Right ventricle myocardium inferior (tissue), 1 donor: ENCODE measurements at places on chromosomes 2 and 18. TPM values are rescaled to one million over a fixed set of nuclear protein-coding genes. Genes with fewer than 3 reads are reported as not detected.

DNA sequence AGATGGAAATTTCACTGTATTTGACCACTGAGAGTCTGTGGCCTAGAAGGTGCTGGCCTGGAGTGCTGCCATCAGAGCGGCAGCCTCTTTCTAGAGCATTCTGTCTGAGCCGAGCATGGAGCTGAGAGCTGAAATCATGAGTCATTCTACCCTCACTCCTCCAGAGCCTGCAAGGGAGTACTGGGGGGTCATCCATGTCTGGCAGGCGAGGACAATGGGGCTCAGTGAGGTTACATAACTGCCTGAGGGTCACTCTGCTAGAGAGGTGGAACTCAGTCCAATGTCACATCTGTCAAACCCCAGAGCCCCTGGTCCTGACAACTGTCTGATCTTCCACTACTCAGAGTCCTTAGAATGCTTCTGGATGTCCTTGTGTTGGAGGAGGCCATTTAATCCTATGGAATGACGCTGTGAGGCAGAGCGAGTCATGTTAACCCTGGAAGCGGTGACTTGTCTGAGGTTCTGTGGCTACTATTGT lies 65.3 kb downstream of the HAUS1 start:
- no peak for DNase-seq

DNA sequence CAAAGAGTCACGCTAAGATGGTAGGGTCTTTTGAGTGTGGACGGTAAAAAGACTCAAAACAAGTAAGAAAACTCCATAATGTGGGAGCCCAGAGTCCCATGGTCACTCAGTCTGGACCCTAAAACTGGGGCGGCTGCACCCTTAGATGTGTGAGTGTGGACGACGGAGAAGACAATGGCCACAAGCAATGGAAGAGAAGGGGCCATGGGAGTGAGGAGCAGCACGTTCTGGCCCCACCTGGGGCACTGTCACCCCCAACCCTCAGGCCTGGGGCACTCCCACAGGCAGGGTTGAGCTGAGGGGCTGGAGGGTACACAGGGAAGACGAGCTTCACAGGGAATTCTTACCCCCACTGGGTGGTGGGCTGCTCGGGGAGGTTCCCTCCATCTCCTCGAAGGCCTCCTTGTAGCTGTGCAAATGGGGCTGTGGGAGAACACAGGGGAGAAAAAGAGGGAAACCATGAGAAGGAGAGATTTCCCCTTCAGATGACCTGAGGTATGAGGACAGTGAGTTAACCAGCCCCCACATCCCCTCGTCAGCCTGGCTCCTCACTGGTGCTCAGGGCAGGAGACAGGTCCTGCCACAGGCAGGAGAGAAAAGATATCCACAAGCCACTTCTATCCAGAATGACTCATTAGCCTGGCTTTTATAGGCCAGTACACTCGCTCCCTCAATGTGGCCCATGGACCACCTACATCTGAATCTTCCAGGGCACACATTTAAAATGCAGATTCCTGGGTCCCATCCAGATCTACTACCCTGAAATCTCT lies 167.9 kb downstream of the TNS1 start:
- DNase-seq: peak; percentile 51

GRCh38 chr18:25223211-25223610 lies 128.8 kb downstream of the ZNF521 start:
- no peak for DNase-seq

The NT5DC4 gene
- total RNA-seq: not detected

The SLC40A1 gene
- total RNA-seq: 51.0 TPM

The PSMD14 gene
- 44.0 TPM for total RNA-seq
